GOT3 (cell line): ENCODE measurements at places on chromosomes 2 and 18.

DNA sequence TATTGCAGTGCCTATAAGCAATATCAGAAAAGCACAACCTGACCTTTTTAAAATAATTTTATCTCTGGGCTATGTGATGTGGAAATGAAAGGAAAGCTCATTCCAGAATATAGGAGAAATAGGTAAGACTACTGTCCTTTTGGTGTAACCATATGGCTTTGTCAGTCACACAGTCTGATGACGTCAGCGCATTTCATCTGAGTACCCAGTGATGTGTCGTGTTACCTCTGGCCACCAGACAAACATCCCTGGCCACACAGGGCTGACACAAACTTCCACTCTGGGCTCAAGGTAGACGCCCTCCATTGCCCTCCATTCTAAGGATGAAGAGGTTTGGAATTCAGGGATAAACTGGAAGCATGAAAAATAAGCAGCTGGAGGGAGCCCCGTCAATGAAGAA is 506.7 kb downstream of the CMPK2 start:
- no peak for DNase-seq

GRCh38 chr18:24811950-24812681 is 351.7 kb downstream of the HRH4 start:
- DNase-seq: no peak

GRCh38 chr2:178397002-178397605 is 53.9 kb downstream of the PRKRA start:
- no peak for DNase-seq

DNA sequence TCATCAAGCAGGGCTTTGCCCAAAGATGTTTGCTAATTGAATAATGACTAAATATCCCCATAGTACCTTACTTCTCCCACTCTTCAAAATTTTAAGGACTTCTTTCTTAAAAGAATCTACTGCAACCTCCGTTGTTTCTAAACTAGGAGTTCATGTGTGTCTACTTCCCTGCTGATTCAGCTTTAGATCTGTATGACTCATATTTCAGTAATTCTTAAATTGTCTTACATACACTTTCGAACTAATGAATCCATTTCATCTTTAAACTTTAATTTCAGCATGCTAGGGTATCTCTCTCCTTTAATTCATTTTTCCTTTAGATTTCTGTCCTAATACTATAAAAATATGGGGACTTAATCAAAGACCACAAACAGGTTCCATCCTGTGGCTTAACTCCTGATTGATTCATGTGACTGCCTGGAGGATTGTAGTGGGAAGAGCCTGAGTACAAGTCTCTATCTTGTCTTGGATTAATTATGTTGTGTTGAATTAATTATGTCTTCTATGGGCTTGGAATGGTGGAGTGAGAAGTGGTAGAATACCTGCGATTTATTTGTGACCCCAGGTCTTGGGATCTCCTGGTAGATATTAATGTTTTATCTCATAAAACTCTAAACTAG is 24.9 kb upstream of the COL5A2 start:
- DNase-seq: no peak

DNA sequence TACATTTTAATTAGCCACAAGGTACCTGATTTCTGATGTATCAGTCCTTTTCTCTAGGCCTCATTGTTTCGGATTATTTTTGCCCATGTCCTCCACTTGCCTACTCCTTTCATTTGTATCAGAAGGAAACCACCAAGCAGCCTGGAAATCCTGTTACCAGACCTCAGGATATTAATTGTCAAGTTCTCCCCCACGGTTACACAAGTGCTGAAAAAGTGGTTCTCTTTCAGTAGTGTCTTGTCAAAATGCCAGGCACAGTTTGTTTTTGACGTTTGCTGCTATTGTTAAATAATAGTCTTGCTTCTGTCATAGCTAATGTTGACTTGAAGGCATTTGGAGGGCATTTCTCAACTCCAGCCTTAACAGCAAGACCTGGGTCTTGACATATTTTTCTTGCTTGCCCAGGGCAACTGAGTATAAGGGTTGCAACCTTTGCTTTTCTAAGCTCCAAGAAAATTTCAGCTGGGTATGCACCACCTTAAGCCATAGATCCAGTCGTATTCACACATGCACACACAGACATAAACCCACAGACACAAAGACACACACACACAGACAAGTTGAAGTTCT is 31.0 kb downstream of the INSIG2 start:
- DNase-seq: no peak

DNA sequence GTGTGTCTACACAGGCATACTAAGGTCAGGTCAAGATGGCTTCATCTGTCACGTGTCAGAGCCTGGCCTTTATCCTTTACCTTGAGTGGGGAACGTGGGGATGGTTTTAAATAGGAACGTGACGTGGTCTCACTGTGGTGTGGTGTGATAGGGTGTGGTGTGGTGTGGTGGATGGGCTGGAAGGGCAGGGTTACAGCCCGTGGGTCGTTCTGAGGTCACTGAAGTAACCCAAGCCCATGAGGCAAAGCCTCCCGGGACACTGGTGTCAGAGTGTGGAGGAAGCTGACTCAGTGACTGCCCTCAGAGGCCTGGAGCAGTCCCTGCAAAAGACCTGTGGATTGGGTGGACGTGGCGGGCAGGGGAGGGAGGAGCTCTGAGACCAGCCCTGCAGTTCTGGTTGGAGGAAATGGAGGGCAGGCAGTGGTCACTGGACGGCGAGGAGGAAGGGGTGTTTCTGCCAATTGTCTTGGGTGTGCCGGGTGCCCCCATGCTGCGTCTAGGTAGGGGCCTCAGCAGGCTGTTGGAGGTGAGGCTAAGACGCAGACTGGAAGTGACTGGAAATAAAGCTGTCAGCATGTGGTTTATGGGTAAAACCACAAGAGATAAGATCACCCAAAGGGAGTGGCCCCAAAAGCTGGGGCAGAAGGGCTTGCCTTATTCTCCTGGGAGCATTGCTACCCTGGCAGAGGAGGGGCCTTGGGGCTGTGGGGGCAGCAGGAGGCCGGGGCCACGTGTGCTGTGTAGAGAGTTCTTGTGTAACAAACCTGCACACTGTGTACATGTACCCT is 84.8 kb downstream of the SH3RF3 start:
- DNase-seq: no peak

DNA sequence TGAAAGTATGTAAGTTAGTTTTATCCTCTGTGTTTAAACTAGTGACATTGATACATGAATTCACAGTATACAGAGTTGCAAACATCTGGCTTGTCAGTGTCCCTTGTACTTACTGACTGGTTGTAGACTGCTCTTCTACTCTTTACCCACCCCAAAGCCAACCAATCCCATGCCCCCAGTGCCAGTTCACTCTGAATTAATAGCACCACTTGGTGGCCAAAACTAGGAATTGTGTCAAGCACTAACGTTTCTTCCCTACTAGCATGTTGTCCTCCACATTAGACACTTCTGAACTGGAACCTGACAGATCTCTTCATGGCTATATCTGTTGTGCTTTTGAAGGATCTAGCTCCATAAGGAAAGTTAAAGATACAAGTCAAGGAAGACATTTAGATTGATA is 27.2 kb upstream of the OTX1 start:
- DNase-seq: no peak

DNA sequence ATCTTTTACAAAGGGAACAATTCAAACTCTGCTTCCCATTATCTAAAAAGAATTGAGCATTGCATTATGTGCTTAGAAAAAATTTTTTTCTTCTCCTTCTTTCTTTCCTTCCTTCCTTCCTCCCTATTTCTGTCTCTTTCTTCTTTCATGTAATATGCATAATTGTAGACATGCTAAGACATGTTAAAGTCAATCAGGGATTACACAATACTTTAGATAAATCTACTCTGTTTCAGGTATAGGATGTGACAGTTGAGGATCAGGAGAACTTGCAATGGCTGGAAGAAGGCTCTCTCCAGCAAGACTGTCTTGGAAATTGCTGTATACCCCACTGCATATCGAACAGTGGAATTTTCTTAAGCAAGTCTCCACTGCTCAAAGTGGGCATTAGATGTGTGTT is 9.0 kb upstream of the SPAG16 start:
- no peak for DNase-seq

GRCh38 chr18:8849696-8850095 is 144.3 kb downstream of the MTCL1 start:
- DNase-seq: no peak

DNA sequence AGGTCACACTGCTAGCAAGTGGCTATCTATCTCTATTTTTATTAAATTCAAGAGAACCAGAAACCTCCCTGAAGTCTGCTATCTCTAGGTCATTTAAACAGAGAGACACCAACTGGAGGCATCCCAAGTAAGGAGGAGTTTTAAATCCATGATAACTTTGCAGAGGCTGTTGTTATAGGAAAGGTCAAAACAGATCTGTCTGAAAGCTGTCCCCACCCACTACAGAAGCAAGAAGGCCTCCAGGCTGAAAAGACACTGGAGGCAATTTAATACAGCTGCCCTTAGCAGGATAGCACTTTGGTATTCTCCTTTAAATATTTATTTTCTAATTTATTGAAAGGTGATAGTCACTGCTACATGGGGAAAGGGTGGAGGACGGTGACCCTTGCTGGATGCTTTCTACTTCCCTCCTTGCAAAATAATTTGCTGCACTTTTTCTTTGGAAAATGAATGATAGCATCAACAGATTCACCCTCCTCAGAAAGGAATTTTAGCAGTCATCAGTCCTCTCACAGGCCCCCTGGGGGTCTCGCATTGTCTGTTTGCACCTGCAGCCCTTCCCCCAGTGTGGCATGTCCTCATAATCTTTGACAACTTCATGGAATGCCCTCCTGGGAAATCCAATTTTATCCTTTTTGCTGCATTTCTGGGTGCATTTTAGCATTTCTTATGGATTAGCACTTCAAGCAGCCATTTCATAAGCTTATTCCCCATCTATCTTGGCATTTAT is 429.5 kb upstream of the TNP1 start:
- DNase-seq: no peak

DNA sequence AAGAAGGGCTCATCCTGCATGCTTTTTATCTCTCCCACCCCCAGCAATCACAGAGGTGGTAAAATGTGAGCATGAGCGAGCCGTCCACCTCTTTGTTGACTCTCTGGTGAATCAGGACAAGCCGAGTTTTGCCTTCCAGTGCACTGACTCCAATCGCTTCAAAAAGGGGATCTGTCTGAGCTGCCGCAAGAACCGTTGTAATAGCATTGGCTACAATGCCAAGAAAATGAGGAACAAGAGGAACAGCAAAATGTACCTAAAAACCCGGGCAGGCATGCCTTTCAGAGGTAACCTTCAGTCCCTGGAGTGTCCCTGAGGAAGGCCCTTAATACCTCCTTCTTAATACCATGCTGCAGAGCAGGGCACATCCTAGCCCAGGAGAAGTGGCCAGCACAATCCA is 19.5 kb downstream of the LIPG start:
- DNase-seq: no peak

DNA sequence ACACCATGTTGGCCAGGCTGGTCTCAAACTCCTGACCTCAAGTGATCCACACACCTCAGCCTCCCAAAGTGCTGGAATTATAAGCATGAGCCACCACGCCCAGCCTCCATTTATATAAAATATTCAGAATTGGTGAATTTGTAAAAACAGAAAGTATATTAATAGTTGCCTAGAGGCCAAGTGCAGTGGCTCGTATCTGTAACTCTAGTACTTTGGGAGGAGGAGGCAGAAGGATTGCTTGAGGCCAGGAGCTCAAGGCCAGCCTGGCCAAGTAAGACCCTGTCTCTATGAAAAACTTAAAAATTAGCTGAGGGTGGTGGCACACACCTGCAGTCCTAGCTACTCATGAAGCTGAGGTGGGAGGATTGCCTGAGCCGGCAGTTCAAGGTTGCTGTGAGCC is 89.6 kb downstream of the SLC25A12 start:
- DNase-seq: no peak

DNA sequence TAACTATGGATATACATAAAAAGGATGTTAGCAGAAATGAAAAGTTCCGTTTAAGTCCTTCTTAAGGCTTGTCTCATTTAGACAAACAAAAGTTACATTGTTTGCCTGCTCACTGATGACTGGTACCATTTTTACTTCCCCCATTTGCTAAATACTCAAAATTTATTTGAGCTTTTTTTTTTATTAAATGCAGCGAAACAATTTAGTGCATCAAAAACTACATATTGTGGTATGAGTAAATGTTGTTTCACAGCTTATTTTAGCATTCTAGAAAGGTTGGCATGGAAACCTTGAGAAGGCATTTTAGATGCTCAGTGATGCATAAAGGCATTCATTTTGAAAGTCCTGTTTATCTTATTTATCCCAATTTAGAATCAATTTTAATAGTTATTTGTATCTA is 100.0 kb downstream of the MAP2 start:
- no peak for DNase-seq

GRCh38 chr2:232238108-232238507 is 140.4 kb upstream of the ALPP start:
- DNase-seq: no peak

GRCh38 chr2:151757861-151758260 is 23.6 kb upstream of the NEB start:
- no peak for DNase-seq

DNA sequence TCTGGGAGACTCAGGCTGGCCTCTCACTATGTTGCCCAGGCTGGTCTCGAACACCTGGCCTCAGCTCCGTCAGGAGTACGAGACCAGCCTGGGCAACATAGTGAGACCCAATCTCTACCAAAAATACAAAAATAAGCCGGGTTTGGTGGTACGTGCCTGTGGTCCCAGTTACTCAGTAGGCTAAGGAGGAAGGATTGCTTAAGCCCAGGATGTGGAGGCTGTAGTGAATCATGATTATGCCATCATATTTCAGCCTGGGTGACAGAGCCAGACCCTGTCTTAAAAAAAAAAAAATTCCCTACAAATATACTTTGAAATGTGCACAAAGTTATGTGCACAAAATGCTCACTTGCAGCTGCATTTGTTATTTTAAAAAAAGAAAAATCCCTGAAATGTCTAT is 26.3 kb upstream of the AGAP1 start:
- DNase-seq: no peak

GRCh38 chr2:76829374-76830234 is 692.6 kb downstream of the LRRTM4 start:
- no peak for DNase-seq

DNA sequence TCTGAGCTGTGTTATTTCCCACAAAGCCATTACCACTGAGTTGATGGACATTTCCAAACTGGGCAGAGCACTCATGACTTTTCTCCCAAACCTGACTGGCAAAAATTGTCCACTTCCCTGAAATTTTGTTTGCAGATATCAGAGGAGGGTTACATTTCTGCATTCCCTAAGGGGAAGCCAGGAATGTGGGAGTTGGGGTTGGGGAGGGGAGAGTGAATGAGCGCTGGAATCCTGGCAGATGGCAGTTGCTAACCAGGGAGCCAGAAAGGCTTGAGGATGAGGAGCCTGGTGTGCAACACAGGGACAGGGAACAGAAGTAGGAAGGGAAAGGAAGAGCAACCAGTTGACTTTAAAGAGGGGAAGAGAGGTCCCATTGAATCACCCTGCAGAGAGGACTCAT is 14.0 kb upstream of the CCNYL1 start:
- DNase-seq: no peak

GRCh38 chr18:74501386-74501785 is 5.2 kb downstream of the CNDP2 start:
- no peak for DNase-seq

- no peak for DNase-seq
These were observed 210.3 kb downstream of the UBE2E3 start for GRCh38 chr2:181190711-181191110.
